ENCODE measurements at places on chromosomes 1 and 21. TPM values are rescaled to one million over a fixed set of nuclear protein-coding genes. Genes with fewer than 3 reads are reported as not detected.

DNA sequence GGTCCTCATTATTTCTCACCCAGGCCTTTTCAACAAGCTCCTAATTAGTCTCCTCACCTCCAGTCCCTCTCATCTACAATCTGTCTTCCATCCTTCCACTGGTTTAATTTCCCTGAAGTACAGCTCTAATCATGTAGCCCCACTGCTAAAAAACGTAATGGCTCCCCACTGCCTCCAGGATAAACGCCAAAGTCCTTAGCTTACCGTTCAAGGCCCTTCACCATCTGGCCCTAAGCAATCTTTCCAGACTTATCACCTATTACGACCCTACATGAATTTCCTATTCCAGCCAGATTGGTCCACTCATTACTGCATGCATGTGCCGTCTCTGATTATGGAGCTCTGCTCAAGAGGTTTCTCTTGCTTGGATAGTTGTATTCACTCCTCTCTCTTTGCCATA is 83.1 kb upstream of the DAB1 start:
- DNase-seq, result no peak

- peak; percentile 33 for DNase-seq
These were observed 52.5 kb downstream of the CDC7 start for GRCh38 chr1:91553177-91553591.

DNA sequence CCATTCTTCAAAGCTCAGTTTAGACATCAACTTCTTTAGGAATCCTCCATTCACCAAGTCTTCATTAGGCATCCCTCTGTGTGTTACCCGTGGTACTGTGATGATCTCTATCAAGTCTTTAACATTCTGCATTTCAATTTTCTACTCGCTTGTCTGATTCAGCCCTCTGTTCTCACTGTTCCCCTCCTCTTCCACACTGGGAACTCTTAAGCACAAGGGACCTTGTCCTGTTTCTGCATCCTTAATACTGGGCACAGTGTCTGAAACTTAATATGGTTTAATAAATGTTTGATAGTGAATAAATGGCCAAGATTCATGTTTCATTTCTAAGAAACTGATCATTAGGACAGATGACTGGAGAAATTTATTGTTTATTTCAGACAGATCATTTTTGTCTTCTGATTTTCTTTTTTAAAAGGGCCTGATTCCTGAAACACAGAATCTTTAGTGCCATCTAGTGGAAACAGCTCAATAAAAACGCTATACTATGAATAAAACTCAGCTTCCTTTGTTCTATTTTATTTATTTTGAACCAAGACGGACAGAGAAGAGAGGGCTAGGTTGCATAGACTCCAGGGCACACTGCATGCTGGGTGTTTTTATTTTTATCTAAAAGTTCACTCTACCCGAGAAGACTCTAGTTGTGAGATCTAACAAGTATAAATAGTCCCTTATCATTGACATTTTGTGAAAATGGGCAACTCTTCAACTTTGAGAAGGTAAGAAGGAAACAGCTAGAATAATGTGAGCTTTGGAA is 7.0 kb upstream of the TRIM45 start:
- no peak for DNase-seq

DNA sequence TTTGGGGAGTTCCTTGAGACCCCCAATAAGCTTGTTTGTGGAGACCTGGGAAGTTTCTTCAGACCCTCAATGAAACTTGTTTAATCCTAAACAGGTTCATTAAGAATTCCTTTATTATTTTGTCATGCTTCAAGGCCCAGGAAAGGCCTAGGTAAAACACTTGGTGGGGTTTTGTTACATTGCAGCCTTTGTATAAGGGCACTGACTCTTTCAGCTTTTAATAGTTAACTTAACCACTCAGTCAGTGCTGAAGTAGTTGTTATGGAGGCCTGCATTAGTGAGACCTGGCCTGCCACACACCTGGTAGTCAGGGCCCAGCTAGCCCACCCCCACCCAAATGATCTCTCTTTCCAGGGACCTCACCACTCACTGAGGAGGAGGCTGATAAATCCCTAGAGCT is 103.7 kb downstream of the FCRL5 start:
- DNase-seq, result no peak

- DNase-seq, result no peak
These were observed 112.3 kb downstream of the KCNJ6 start for GRCh38 chr21:37804001-37804400.

DNA sequence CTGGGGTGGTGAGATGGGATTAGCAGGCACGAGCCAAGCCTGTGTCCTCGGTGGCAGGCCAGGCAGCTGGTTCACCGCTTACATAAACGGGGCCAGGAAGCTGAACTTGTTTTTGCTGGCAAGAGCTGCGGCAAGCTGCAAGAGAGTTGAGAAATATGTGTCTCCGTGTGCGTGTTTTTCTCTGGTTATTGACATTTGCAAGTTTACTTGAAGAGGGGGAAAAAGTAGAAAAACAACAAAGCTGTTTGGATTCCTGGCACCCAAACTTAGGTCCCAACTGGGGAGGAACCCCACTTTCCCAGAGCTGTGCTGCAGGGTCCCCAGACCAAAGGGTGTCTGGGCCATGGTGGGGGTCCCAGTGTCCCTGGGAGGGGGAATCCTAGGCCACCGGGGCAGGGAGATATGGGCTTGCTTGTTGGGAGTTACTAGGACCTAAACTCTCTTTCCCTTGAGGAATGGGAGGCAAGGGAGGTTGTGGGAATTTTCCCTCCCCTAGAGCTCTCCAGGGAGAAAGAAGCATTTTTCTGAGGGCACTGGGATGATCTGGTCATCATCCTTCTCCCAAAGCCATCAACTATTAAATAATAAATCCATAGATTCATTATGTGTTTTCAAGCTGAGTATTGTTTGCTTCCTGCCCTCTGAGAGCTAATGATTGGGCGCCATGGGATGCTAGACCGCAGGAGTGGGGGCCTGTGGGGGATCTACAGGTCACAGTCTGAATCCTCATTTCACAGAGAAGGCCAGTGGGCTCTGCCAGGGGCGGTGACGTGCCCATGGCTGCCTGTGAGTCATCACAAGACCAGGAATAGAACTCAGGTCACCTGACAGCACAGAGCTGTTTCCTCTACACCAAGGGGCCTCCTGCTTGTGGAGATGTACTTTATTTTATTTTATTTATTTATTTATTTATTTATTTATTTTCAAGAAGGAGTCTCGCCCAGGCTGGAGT is 14.8 kb downstream of the IL6R start:
- DNase-seq, result peak; percentile 88

DNA sequence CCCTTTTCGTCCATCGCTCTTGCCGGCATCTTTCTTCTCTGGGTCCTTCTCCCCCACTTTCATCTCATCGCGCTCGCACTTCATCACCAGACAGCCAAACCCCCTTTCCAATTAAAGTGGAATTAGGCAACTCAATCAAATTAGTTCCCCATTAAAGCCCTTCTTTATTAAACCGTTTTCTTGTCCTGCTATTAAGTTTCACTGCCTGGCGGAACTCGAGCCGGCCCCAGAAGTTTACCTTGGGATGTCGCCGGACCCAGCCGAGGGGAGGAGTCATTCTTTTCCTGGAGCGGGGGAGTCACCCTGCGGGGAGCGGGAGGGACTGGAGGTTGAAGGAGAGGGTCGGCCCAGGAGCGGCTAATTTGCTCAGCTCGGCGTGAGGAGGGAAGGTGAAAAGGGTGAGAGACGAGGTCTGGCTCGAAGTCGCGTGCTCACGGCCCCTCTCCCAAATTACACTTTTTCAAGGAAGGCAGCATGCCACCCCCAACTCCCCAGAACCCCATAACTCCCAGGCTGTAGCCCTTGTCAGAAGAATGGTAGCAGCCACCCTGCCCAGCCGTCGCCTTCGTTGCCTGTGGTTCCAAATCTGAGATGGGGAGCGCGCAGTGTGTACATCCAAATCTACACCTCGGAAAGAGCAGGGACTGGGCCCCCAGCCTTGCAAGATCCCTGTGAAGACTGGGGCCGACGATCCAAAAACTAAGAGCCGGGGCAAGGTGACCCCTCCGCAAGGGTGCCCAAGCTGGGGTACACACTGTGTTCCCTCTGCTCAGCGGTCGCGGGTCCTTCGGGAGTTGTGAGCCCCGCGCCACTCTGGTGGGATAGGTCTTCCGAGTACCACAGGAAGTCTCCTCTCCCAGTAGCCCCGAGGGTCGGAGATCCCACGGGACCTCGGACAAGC is 6.4 kb downstream of the DMRTA2 start:
- no peak for DNase-seq

DNA sequence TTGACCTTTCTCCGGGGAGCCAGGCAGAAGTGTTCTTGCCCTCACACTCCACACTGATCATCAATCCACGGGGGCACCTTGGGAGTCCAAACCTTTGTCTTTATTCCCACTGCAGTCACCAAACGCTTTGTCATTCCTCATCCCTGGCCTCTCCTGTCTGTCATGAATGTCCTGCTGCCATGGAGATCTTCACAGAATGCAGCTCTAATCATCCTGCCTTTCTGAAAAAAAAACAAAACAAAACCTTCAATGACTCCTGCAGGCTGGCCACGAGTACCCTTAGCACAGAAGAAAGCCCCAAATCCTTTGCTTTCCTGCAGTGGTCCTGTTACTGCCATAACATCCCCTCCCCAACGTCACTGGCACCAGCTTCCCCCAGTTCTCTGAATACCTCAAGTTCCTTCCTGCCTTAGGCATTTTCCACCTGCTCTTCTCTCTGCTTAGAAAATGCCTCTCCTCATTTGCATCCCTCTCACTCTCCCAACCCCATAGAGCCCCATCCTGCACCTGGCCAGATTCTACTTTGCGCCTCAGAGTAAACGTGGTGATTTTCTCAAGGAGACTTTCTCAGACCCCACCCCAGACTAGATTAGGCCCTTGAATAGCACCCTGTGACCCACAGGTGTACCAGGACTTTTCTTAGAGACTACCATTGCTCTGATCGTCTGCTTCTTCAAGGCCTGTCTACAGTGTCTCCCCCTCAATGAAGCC is 131.2 kb downstream of the AK5 start:
- DNase-seq, result no peak

DNA sequence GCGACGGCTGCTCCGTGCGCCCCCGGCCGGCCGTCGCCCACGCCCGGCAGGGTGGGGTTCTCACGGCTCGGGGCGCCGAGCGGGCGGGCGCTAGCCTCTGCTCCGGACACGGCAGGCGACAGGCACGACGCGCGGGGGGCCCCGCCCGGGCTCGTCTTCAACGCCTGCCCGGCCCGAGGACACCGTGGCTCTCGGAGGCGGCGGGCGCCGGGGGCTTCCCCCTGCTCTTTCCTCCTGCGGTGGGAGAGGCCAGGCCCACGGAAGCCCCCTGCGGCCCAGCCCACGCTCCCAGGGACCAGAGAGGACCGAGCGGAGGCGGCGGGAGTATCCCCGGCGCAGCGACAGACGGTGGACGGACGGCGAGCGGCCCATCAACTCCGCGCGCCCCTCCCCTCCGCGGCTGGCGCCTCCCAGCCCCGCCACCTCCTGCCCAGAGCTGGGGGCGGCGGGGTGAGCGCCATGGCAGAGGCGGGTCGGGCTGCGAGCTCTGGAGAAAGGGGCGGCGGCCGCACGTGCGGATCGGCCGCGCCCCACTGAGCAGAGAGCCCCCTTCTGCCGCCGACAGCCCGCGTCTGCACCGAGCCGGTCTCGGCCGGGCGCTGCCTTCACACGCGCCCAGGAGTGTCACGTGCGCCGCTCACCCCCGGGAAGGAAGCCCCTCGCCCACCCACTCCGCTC is at the start of the genes SHE and TDRD10:
TSS of gene SHE (minus strand) at position 347 of the 678 bp plus-strand sequence. CDS start 386 bp downstream, outside the sequence.
TSS of gene TDRD10 (plus strand) at position 154 of the 678 bp plus-strand sequence. CDS start 4,685 bp downstream, outside the sequence.
- peak; percentile 36 for DNase-seq

DNA sequence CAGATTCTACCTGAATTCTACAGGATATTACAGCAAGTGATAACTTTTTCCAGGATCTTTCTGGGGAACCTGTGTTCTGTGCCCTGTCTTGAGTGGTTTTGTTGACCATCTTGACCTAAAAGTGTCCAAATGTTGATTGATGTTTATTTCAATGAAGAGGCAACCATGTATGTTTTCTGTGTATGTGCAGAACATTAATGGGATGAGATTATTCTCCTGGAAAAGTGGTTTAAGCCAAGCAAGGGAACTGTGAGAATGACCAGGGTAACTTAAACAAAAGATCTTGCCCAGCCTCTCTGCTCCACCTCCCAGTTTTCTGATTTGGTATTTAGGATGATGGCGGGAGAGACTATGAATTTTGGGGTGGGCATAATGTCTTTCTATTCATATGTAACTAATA is 1.0 kb upstream of the SAMD13 start:
- no peak for DNase-seq

DNA sequence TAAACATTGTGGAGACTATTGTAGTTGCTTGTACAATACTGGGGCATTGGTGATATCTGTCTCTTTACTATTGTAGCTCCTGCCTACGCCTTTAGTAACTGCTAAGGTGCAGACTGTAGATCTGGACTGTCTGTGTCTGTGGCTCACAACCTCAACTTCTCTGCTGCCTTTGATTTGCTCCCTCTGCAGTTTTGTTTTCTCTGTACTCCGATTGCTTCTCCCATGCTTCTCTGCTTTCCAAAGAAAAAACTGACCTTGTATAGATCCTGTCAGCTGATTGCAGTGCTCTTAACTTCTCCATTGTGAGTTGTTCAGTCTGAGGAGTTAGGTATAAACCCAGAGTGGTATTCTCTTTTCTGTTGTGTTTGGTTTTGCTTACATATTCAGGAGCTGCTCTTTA is 15.3 kb downstream of the MAGI3 start:
- DNase-seq, result no peak

- no peak for DNase-seq
These were observed 7.4 kb downstream of the WDR77 start for GRCh38 chr1:111441573-111442192.

DNA sequence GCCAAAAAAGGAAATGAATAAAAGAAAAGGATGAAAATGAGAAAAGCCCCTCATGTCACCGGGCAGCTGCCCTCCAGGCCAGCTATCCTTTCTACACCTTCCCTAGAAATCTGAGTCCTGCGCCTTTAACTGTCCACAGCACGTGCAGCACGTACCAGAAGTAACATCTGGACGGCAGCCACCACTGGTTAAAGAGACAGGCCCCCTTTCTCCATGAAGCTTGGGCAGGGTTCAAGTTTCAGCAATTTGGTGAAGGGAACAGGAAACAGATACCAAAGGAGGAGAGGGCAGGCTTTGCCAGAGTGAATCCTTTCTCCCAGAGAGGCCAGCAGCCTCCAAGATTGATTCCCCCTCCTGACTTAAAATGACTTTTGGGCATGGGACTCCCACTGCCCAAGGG is 3.6 kb upstream of the KIAA2013 start:
- peak; percentile 86 for DNase-seq

GRCh38 chr1:25770541-25771220 is 29.3 kb upstream of the SELENON start:
- DNase-seq, result no peak

DNA sequence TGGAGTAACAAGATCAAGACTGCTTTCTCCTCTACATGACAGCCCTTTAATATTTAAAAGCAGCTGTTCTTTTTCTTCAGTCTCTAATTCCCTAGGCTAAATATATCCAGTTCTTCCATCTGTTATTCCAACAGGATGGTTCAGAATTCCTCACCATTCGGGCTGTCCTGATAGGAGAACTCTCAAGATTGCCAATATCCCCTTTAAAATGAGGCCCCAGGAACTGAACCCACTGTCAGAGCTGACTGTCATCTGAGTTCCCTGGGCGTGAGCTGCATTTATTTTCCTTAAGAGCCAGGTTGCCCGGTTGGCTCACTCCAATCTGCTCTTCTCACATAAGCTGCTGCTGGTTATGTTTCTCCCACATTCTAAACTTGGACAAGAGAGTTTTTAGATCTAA is 177.6 kb downstream of the MIS18A start:
- DNase-seq, result no peak

Gene ADAR
- polyA plus RNA-seq, result 184 TPM

Gene UBL4B
- not detected for polyA plus RNA-seq

Gene STIL
- polyA plus RNA-seq, result 1.8 TPM

All from ovary (tissue), 10 donors.